Caco-2 (cell line): ENCODE measurements at places on chromosomes 4 and X. TPM values are rescaled to one million over a fixed set of nuclear protein-coding genes. Genes with fewer than 3 reads are reported as not detected.

The FOXR2 gene
- not detected in 2 replicates for total RNA-seq

The SSX1 gene
- not detected in 2 replicates for total RNA-seq

The OTC gene
- total RNA-seq = not detected in 2 replicates

The FAM241A gene
- 1.0 and 1.1 TPM in 2 replicates for total RNA-seq

The ARMCX2 gene
- not detected in 2 replicates for total RNA-seq
